Keratinocyte (primary cell): ENCODE measurements at places on chromosomes 11 and 22. TPM values are rescaled to one million over a fixed set of nuclear protein-coding genes. Genes with fewer than 3 reads are reported as not detected.

DNA sequence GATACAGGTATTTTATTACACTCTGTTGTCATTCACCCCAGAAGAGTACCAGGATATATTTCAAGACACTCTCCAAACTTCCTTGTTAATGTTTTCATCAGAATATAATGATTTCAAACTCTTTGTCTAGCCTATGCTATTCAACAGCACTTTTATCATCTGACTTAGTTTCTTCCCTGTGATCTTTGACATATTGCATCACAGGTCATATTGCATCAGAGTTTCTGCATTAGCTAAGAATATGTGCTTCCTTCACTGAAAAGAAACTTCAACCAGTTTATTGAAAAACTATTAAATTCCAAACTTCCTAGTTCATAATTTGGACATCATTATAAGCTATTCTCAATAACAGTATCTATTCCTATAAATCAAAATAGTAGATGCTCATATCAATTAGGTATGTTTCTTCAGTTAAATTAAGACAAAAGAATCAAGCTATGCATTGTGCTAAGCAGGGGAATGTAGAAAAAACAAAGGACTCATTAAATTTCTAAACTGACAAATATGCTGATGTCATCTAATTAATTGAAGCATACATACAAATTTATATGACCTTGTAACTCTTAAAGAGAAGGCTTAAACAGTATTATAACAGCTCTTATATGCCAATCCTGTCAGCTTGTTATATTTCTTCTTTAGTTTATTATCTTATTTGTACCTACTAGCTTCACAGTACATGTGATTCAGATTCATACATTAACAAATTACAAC, 361.8 kb upstream of the LUZP2 start:
- DNase-seq, result no peak

GRCh38 chr11:121291319-121291718, 1.3 kb upstream of the SC5D start:
- DNase-seq, result no peak

GRCh38 chr11:95788921-95789505, 569 bp downstream of the FAM76B start:
- no peak for DNase-seq

- no peak for DNase-seq
Measured at GRCh38 chr11:1323774-1324173, 14.3 kb upstream of the TOLLIP start.

DNA sequence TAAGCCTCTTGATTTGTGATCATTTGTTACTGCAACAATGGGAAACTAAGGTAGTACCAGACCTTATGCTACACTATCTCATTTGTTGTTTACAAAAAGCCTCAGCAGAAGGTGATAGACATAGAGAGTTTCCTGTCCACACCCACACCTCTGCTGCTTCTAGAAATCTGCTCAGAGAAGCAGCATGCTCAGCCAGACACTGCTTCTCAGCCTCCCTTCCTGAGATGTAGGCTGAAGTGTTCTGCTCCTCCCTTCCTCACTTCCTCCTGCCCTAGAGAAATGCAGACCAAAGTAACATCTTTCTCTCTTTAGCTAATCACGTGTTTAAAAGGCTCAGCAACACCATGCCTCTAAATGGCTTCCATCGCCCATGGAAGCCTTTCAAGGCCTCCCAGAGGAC, 88.4 kb downstream of the SLC1A2 start:
- DNase-seq, result no peak

USP2 gene
- polyA plus RNA-seq, result 0.35 to 0.49 TPM (median 0.46 TPM) in 3 replicates

AKIP1 gene
- 33.2 to 46.4 TPM (median 37.0 TPM) in 3 replicates for polyA plus RNA-seq
